Cortex of kidney (tissue), 1 donor: ENCODE measurements at places on chromosomes 11 and 22.

DNA sequence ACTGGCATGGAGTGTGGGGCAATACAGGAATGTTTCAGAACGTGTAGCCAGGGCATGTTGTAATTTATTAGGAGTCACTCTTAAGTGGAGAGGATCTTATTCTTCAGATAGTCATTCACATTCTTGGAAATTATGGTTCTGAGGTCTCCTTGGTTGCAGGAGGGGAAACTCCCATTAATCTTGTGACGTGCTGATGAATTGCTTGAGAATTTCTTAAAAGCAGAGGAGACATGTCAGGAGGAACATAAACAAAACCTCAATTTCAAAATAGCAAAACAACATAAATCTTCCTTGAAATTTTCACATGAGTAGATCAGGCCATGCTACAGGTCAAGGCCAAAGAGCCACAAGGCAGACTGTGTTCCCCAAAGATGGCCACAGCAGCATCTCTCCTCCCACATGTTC is 50.4 kb downstream of the ADM start:
- no peak for DNase-seq

- DNase-seq: no peak
Observed at GRCh38 chr11:117186431-117186761, 7.9 kb downstream of the SIDT2 start.

- DNase-seq: no peak
Observed at GRCh38 chr22:29346659-29347058, 31.2 kb upstream of the RASL10A start.

- DNase-seq: no peak
Observed at GRCh38 chr11:47389577-47390421, 11.5 kb upstream of the SPI1 start.

DNA sequence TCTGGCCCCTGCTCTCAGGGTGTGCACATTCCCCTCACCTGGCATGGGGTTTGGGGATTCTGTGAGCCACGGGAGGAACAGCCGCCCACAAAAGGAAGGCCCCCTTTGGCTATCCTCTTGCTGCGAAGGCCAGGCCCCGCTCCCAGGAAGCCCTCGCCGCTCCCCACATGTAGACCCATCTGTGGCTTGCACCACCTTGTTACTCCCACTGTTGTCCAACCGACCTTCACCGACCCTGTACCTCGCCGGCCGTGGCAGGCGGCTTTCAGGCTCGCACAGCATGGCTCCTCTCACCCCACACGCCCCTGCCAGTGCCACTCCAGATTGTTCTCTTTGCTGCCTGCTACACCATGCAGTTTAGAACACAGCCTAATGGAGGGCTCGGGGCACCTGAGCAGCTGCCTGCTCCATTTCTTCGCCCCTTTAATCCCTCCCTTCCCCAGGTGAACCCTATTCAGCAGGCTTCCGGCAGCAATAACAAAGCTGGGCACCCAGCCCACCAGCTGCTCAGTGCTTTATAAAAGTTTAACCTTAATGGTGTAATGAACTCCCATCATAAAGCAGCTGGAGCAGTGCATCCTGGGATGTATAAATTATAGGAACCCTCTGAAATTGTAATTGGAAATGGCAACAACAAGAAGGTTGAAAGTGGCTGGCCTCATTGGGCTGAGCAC is 10.7 kb downstream of the DAGLA start:
- DNase-seq: no peak

DNA sequence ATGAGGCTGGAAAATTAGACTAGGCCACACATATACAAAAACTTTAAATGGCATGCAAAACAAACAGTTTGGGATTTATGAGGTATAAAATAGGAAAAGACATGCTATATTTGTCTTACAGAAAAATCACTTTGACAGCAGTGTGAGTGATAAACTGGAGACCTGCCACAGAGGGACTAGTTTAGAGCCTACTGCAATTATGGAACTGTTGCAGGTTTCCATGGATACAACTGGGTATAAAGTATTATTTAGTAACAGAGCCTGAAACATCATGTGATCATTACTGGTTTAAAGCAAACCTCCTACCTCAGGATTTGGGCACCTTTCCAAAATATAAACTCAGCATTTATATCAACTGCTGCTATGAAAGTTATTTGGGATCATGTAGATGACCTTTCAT is 1032.5 kb downstream of the DLG2 start:
- no peak for DNase-seq

DNA sequence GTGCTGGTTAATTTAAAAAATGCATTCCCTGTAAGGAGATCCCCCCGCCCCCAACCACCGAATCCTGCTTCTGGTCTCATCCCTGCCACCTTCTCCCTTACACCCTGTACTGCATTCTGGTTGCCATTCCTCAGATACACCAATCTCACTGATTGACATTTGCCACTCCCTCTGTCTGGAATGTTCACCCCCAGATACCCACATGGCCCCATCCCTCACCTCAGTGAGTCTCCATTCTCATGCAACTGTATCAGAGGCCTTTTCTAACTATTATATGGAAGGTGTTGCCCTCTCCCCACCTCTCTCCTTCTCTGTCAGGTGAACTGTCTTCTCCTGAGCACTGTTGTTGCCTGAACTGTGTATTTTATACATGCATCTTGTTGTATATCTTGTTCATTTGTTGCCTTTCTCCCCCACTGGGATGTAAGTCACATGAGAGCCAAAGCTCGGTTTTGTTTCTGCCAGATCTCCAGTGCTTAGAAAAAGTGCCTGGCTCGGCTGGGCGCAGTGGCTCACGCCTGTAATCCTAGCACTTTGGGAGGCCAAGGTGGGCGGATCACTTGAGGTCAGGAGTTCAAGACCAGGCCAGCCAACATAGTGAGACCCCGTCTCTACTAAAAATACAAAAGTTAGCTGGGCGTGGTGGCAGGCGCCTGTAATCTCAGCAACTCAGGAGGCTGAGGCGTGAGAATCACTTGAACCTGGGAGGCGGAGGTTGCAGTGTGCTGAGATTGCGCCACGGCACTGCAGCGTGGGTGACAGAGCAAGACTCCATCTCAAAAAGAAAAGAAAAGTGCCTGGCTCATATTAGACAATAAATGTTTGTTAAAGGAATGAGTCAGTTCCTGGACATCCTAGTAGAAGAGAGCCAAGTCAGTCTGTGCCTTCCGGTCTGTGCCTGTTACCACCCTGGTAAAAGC is 61.0 kb downstream of the TNRC6B start:
- DNase-seq: no peak

- DNase-seq: no peak
Observed at GRCh38 chr22:31350410-31350863, 4.3 kb upstream of the PATZ1 start.

DNA sequence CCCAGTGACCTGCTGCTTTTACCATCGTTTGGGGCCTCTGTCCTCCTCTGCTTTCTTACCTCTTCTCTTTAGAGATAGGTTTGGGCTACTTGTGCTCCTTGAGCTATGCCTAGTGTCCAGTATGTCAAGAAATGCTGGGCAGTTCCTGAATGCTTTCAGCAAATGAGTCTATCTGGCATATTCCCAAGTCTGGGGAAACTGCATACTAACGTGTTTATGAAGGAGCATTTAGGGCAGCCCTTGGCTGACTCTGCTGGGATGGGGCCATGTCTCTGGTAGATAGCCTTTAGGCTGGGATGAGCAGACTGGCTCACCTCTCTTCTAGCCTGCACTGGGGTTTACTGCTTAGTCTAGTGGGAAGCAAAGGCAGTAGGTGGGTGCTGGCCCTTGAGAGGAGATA is 43.7 kb upstream of the SUSD2 start:
- DNase-seq: no peak

DNA sequence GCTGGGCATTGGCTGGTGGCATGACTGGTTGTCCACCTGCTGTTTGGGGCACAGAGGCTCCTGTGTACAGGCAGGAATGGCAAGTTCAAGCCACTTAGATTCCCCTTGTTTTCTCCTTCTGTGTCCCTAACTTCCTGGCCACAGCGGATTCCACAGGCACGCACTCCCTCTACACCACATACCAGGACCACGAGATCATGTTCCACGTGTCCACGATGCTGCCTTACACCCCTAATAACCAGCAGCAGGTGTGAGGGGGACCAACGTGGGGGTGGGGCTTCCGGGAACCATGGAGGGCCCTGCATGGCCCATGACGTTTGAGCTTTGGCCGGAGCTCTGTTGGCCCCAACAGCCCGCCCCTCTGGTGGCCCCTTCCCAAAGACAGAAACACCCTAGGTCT is 7.8 kb downstream of the SIPA1 start:
- DNase-seq: no peak

DNA sequence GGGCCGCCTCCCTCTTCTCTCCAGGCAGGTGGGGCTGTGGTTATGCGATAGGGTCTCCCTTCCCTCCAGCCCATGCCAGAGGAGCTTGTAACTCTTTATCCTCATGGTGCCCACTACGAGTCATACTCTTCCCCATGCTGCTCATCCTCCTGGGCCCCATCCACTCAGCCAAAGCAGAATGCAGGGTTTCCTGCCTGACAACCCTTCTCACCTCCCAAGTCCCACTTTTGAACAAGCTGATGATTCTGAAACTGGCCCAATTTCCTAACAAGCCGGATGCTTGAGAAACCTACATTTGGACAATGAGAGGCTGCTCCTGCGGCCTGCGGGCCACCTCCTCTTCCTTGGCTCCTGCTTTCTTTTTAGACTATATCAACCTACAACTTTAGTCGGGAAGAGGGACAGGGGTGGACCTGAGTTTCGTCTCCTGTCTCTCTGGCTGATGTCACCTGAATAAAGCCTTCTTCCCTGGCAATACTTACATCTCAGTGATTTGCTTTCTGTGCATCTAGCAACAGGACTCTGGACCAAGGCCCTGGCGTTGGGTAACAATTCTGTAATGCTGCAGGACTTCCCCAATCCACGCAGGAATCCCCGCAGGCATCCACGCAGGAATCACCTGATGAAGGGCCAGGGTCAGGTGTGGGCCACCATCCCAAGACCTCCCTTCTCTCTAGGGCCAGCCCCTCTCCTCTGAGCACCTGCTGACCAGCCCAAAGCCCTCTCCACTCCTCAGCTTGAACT is 1.5 kb upstream of the NDUFS8 start:
- no peak for DNase-seq

DNA sequence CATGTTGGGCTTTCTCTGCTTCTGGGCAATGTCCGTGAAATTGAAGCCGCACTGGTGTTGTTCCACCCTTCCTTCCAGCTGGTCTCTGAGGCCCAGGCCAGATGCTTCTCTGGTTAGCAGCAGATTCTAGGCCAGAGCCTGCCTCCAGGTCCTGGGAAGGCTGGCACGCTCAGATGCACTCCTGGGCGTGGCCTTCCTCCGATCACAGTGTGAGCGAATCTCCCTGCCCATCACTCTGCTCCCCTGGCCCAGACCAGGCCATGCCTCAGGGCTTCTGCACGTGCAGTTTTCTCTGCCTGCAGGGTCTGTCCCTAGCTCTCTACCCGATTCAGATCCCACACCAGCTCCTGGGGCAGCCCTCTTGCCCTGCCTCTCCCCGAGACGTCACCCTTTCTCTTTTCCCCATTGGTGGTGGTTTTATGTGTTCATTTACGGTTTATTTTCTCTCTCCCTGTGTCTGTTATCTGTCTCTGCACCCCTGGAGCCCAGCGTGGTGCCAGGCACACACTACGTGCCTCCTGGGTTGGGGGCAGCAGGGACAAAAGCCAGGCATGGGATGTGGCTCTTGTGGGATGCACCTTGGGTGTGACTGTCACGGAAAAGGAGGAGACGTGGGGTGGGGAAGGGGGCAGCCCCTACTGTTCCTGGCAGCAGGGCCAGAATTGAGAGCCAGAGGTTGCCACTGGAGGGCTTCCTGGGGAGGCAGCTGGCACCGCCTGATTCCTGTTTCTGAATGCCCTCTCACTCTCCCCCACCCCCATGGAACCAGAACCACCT is 66.0 kb downstream of the KCNQ1 start:
- no peak for DNase-seq

DNA sequence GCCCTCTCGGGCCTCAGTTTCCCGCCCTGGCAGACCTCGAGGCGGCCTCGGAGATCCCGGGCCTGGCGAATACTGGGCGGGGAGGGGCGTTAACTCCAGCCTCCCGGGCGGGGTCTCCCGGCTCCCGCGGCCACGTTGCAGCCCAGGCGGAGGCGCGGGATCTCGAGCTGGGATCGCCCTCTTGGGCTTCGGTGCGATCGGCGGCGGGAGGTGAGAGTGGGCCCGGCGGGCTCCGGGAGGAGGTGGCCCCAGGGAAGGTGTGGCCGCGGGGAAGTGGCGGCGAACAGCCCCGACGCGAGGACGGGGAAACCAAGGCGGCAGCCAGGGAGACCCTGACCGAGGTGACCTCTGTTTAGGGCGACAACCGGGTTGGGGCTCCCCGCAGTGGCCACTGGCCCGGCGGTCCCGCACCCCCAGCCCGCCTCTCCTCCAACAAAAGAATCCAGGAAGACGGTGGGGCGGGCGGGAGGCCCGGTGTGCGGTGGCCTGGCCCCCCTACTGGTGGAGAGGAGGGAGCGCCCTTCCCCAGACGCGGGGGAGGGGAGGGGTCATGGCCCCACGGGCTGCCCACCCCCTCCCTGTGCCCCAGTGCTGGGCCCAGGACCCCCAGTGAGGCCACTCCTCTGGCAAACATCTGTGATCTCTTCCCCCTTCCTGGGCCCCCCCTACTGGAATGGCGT is at the start of gene PHETA2:
TSS of gene PHETA2 (plus strand) at position 117 of the 680 bp plus-strand sequence. CDS start 3,046 bp downstream, outside the sequence.
- DNase-seq: no peak

- DNase-seq: no peak
Observed at GRCh38 chr22:36457688-36458450, 23.6 kb downstream of the TXN2 start.

DNA sequence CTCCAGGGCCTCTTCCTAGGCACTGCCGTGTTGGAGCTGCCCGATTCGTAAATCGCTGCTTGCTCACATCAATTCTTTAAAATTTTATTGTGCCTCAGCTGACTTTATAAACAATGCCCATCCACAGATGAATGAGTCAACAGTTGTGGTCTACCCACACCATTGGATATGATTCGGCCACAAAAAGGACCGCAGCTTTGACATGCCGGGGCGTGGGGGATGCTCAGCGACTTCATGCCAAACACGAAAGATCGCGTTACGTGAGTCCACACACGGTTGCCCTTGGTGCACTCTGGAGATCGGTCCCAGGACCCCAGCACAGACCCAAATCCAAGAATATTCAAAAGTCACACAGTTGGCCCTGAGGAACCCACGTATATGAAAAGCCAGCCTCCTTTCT is 195.7 kb downstream of the CTTN start:
- DNase-seq: no peak

- no peak for DNase-seq
Observed at GRCh38 chr11:37371346-37371970, 773.4 kb upstream of the RAG2 start.

DNA sequence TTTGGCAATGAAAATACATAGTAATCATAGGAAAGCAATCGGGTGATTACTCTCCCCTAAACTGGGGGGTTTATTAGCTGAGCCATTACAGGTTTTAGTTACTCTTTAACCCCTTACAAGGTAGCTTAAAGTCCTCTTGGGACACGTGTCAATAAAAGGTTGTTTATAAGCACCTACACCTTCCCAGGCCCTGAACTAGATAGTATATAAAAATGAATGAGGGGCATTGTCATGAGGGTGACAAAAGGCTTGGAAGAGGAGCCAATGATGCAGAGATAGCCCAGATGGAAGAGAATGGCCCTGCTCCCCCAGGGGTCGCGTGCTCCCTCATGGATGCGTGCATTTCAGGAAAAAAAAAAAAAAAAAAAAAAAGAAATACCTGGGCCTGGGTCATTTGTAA is 276.9 kb downstream of the TBC1D22A start:
- no peak for DNase-seq

- DNase-seq: no peak
Observed at GRCh38 chr11:45237711-45238315, 48.3 kb downstream of the SYT13 start.
